NCI-H1417 treated with DMSO at 0.1 percent for 48 hours (cell line): ENCODE measurements at places on chromosomes 1 and 21.

DNA sequence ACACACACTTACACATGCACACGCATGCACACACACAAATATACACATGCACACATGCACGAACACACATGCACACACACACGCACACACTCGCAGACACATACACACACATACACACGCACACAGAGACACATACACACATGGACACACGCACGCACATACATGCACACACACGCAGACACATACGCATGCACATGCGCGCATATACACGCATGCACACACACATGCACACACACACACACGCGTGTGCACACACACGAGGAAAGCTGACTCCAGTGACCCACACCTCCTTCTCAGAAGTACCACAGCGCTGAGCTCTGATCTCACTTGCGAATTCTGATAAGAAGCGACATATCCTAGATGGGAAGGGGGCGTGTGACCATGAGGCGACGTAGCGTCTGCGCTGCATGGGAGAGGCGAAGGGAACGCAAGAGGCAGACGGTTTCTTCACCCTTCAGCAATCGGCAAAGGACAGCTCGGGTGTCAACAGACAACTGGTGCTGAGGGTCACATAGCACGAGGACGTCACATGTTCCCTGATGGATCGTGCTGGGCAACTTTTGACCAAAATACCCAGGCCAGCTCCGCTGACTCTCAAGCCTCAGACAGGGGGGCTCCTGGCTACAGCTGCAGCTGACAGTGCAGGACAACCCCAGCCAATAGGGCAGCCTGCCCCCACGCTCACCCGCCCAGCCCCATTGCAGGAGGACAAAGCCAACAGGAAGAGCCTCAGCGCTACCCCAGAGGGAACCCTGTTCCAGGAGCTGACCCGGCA lies 16.0 kb upstream of the PDE9A start:
- DNase-seq, result no peak

DNA sequence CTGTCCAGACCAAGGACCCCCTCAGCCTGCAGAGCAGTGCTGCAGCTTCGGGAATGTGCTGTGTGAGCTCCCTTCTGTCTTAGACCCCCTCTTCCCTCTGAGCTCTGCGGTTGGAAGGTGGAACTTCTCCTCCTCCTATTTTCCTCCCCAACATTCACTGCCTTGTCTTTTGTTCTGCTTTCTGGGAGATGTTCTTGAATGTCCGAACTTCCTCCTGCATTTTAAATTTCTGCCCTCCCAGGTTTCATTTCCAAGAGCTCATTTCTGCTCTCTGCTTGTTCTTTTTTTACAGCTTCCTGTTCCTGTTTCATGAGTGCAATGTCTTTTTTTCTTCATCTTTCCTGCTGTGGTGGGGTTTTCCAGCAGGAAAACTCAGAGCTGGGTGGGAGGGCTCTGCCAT lies 29.3 kb downstream of the RRP1 start:
- DNase-seq, result no peak

- no peak for DNase-seq
Measured at GRCh38 chr1:33661811-33662454, 189.5 kb downstream of the ZSCAN20 start.

- no peak for DNase-seq
Measured at GRCh38 chr1:118148034-118148433, 37.0 kb downstream of the SPAG17 start.

GRCh38 chr1:10299151-10299550 lies 88.8 kb downstream of the KIF1B start:
- no peak for DNase-seq

GRCh38 chr1:65509912-65510680 lies 89.6 kb downstream of the LEPR start:
- no peak for DNase-seq

DNA sequence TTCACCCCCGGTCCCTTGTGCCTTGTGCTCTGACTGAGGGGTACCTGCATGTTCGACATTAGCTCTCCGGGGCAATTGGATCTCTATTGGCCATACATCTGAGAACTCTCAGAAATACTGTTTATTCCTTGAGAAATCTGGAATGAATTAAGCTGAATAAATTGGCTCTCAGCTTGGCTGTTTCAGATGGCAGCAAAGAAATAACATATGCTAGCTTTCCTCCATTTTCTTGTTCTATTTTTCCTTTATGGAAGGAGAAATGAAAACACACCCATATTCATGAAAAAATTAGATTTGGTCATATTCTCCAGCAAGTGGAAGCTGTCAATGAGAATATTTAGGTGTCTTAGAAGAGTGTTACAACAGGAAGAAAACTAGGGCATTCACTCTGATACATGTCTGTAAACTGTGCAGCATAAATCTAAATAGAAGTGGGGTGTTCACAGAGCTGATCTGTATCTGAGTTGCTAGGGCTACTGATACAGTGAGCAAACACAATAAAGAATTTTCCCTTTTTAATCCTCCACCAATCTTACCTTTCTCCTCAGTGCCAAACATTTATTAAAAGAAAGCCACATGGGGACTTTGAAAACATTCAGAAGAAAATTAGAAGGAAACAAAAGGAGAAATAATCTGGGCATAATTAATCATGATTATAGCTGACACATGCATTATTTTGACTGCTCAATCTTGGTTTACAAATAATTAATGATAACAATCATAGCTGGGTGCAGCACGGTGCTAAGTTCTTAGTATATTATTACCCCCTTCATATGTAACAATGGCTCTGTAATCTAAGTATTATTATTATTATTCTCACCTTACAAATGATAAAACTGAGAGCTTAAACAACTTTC lies 671.9 kb upstream of the USP24 start:
- DNase-seq, result no peak

DNA sequence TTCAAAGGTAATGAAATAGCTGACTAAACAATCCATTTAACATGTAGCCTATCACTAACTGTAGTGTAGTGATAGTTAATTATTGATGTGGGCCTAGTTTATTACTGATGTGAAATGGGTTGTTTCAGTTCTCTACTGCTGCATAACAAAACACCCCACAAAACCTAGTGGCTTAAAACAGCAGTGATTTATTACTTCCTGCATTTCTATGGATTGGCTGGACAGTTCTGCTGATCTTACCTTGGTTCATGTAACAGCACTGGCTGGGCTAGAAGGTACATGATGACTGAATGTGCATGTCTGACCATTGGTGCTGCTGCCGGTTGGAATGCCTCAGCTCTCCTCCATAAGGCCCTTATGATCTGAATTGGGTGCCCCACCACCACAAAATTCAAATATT lies 5.4 kb upstream of the ABL2 start:
- DNase-seq, result no peak

DNA sequence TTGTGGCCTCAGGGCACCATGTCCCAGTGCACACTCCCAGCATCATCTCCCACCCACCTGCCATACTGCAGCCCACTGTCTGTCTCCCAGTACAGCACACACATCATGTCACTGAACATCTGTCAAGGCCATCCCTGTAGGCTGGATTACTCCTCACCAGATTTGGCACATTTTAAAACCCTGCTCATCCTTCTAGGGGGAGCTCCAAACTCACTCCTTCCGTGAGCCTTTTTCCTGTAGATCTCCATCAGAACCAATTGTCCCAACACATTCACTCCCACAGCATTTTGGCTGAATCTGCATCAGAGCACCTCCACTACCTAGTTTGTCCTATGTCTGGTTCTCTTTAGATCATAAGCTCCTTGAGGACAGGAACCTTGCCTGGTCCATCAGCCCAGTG lies 58.6 kb upstream of the GRIK3 start:
- DNase-seq, result no peak

GRCh38 chr1:40257313-40257687 lies 736 bp upstream of the ZMPSTE24 start:
- DNase-seq, result peak; percentile 22

DNA sequence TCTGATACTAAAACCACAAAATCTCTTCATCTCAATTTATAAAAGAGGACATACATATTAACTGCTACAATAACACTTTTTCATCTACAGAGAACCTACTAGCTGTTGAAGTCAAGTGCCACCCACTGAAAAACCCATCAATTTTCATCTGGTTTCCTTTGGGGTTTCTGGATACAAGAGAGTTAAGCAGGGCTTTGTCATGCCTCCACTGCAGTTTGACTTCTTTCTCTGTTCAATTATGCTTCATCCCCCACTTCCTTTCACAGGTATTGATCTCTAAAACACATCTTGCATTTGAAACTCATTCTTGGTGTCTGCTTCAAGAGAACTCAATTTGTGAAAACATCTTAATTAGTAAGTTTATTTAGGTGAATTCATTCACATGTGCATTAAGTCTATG lies 60.5 kb upstream of the ANGPTL3 start:
- DNase-seq, result no peak

- no peak for DNase-seq
Measured at GRCh38 chr1:101139821-101140718, 96.7 kb upstream of the S1PR1 start.

GRCh38 chr1:205309741-205310140 lies 11.8 kb downstream of the NUAK2 start:
- no peak for DNase-seq

GRCh38 chr1:16075337-16076030 lies 2.0 kb upstream of the FAM131C start:
- DNase-seq, result no peak

DNA sequence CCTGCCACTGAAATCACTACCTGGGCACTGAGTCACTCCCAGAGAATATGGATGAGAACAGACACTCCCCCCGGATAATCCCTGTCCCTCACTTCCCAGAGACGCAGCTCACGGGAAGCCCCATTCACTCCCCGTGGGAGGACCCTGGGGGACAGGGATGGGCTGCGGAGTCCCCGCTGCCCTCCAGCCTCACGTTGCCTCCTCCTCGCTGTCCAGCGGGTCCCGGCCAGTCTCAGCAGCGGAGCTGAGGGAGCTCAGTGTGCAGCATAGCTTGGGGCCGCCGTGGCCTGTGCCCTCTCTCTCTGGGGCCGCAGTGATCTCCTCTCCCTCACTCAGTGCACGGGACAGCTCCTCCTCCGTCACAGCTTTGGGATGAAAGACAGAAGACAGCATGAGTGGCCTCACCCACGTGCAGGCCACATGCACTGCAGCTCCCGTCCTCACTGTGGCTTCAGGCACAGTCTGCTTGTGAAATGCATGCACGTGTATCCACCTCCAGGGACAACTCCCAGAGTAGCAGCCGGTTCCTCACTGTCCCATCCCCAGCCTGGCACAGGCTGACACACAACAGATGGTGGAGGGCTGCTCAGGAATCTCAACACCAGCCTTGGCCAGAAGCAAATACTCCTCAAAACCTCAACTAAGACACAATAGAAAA lies 7.4 kb downstream of the CFAP410 start:
- DNase-seq, result no peak

- DNase-seq, result no peak
Measured at GRCh38 chr1:36162680-36163239, 6.8 kb downstream of the MAP7D1 start.

- DNase-seq, result no peak
Measured at GRCh38 chr1:114336360-114336759, 174.6 kb downstream of the TRIM33 start.

GRCh38 chr1:15627343-15627988 lies 10.2 kb downstream of the DDI2 start:
- no peak for DNase-seq

DNA sequence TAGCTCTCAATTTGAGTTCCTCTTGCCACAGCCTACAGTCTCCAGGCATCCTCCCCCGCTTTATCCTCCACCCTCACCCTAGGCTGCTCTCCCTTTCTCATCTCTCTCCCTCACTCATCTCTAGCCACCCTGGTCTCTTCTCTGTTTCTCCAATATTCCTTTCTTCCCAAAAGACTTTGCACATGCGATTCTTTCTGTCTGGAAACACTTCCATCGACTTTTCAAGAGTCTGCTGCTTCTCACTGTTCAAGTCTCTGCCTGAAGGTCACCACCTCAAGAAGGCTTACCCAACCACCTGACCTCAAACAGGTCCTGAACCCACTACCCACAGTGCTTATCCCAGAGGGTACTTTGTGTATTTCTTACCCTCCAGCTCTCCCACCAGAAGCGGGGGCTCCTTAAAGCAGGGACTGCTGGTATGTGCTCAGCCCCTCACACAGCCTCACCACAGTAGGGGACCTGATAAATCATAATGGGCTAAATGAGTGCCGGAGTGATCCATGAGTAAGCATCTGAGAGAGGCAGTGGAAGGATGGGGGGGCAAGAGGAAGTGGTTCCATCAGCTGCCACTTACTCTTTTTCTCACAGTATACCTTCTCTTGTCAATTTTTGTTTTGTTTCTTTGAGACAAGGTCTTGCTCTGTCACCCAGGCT lies 14.3 kb upstream of the KRTAP19-8 start:
- DNase-seq, result no peak
